Stimulated activated CD8-positive, alpha-beta memory T cell treated with anti-CD3 and anti-CD28 coated beads, Interleukin-7, amount 100 ng/mL, for 1 hour (primary cell): ENCODE measurements at places on chromosomes 11 and 22.

DNA sequence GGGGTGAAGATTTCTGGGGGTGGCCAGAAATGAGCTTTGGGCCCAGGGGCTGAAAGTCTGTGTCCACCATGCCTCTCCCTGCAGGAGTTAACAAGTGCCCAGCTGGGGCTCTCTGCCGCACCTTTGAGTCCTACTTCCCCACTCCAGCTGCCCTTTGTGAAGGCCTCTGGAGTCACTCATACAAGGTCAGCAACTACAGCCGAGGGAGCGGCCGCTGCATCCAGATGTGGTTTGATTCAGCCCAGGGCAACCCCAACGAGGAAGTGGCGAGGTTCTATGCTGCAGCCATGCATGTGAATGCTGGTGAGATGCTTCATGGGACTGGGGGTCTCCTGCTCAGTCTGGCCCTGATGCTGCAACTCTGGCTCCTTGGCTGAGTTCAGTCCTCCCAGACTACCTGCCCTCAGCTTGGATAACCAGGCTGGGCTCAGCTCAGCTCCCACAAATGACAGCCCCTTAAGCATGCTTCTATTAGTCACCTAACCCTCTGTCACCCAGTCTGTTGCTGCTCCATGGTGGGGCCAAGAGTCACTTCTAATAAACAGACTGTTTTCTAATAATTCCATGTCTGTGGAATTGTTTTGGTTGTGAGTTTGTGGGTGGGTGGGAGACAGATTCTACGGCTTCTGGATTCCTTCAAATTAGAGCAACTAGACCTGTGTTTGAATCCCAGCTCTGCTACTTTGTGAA is 3.0 kb upstream of the INPPL1 start:
- no peak for DNase-seq

DNA sequence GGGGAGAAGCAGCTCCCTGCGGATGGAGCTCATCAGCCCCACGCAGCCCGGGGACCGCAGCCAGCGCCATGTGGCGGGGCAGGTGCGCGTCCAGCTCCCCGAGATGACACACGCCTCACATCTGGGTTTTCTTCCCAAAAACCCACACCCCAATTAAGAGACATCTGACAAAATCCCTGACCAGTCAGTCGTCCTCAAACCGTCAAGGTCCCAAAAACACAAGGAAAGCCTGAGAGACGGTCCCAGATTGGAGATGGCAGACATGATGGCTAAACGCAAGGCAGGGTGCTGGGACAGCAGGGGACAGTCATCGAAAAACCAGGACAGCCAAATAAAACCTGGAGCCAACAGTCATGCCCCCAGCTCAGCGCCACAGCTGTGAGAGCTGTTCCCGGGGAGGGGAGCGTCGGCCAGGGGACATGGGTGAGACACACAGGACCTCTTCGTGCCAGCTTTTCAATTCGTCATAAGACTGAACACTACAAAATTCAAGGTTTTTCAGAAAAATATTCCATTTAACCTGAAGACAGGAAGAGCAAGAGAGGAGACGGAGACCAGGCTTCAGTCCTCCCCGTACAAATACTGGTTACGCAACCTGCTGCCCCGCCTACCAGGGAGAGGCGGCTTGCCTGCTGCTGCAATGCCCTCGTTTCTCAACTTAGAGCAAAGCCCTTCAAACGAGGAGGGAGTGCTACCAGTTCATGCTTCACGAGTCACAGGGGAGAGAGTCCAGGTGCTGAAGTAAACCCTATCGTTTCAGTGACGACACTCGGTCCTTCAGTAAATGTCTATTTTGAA is 10.5 kb downstream of the TOLLIP start:
- no peak for DNase-seq

DNA sequence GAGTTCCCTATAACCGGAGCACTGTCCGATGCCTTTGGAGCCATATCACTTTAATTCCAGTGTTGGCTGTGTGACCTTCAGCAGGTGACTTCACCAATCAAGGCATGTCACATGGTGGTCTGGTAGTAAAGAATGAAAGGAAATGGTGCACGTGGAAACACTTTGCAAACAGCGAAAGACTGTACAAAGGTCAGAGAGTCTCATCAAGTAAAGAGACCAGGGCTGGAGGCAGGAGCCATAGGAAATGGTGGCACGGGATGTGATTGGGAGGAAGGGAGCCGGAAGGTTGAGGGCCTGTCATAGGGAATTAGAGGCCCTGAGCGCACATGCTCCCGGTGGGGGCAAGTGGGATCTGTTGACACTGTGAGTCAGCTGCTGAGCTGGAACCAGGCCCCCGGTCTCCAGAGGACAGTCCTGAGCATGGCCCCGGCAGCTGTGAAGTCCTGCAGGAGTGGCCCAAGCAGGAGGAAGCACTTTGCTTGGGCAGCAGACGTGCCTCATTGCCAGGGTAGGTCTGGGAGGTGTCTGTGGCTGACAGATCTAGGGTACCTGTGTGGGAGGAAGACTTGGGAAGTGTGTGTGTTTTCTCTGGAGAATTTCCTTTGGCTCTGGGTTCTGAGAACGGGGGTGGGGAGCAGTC is 2.0 kb downstream of the DAGLA start:
- DNase-seq = no peak

DNA sequence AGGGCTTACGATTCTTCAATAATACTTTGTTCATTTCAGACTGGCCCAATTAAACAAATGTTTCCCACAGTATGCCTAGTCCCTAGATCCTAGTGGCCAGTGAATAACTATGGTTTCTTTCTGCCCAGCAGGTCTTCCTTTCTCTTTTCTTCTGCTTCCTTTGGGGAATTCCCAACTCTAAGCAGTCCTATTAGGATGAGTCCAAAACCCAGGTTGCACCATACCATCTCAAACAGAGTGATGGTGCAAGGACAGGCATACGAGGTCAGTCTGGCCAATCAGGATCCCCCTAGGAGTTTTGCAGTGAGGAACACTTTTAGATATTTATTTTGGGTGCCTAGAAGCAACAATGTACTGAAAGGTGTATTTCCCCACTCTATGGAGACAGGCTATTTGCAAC is 41.4 kb upstream of the CCDC34 start:
- no peak for DNase-seq
